Endothelial cell of umbilical vein (primary cell): ENCODE measurements at places on chromosomes 4 and X. TPM values are rescaled to one million over a fixed set of nuclear protein-coding genes. Genes with fewer than 3 reads are reported as not detected.

Gene MAP7D3
- 20.0 and 22.8 TPM in 2 replicates for total RNA-seq

- peak; percentile 30 for DNase-seq
Observed at GRCh38 chr4:145511913-145512522, 30.4 kb downstream of the SMAD1 start.

GRCh38 chr4:54144199-54144598, 44.2 kb downstream of the GSX2 start:
- no peak for DNase-seq

Gene RAI2
- 0.25 and 0.91 TPM in 2 replicates for total RNA-seq

DNA sequence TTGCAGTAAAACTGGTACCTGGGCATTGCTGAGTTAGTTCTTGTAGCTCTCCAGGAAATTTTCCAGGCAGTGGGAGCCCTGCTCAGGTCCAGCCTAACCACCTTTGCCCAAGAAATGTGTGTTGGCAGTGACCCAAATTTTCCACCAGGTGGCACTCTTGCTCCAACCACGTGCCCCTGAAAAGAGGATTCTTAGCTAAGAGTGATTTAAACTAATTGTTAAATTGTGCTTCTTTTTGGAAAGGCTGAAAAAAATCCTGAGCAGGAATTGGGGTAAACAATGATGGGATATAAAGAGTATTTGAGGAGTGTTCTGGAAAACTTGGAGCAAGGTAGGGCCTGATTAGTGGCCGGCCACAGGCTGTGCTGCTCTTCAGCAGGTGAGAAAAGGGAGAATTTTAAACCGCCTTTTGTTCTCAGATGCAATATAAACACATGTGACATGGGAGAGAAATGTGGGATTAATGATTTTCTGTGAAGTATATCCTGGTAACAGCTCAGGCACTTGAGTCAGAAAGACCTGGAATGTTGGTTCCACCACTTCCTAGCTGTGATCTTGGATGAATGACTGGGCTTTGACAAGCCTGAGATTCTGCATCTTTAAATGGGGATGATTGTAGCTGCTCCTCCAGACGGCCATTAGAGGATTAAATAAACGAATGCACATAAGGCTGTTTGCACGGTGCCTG, 219.6 kb downstream of the PTTG2 start:
- peak; percentile 77 for DNase-seq
